Activated CD4-positive, alpha-beta T cell treated with anti-CD3 and anti-CD28 coated beads, Interleukin-10, Interleukin-2, amounts not matched to agents 100 ng/mL and 50 ng/mL, durations not matched to agents 16 hours and 8 hours (primary cell): ENCODE measurements at places on chromosomes 4 and X.

DNA sequence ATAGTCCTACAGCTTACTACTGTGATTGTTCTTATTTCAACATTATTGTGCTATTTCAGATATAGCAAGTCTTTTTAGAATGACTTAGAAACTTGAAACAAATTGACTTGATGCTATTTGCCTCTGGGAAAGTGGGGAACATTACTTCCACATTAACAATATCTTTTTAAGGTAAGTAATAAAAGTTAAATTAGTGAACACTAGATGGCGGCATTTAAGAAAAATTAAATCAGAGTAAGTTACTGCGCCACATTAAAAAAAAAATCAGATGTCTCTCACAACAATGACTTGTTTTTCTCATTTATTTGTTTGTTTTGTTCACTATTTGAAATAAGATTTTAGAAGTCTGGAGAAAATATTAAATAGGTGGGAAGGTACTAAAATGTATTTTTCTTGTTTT, 1026.9 kb upstream of the SLIT2 start:
- peak; percentile 1 for DNase-seq

GRCh38 chrX:29617725-29618124, 597.6 kb upstream of the MAGEB2 start:
- DNase-seq, result no peak

DNA sequence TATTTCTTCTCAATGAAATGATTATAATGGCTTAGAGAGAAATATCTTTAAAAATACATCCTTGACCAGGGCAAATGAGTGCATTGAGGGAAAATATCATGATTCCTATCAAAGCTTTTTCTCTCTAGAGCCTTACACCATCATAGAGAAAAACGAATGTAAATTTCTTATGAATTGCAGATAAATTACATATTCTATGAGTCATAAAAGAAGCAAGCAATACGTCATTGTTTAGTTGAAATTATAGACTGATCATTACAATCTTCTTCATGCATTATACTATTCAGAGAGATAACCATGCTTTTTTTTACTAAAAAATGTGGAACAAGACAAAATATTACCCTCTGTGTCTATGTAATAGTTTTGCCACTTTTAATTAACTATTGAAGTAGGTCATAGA, 100.9 kb upstream of the RXFP1 start:
- DNase-seq, result no peak

- DNase-seq, result no peak
These were observed 144.4 kb downstream of the GLUD2 start for GRCh38 chrX:121191779-121192178.

- DNase-seq, result no peak
These were observed 7.8 kb upstream of the TMPRSS11D start for GRCh38 chr4:67891645-67892044.

DNA sequence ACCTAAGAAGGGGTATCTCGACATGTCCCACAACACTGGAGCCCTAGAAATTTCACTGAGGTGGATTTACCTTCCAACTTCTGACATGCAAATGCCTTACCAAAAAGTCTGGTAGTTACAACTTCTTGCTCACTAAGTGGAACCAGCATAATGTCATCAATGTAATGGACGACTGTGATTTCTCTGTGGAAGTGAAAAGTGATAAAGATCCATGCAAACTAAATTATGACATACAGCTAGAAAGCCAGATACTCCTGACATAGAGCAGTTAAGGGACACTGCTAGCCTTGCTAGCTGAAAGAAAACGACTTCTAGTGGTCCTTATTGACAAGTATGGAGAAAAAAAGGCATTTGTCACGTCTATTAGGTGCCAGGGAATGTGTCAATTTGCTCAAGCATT, 191.1 kb downstream of the MAB21L2 start:
- DNase-seq, result no peak

DNA sequence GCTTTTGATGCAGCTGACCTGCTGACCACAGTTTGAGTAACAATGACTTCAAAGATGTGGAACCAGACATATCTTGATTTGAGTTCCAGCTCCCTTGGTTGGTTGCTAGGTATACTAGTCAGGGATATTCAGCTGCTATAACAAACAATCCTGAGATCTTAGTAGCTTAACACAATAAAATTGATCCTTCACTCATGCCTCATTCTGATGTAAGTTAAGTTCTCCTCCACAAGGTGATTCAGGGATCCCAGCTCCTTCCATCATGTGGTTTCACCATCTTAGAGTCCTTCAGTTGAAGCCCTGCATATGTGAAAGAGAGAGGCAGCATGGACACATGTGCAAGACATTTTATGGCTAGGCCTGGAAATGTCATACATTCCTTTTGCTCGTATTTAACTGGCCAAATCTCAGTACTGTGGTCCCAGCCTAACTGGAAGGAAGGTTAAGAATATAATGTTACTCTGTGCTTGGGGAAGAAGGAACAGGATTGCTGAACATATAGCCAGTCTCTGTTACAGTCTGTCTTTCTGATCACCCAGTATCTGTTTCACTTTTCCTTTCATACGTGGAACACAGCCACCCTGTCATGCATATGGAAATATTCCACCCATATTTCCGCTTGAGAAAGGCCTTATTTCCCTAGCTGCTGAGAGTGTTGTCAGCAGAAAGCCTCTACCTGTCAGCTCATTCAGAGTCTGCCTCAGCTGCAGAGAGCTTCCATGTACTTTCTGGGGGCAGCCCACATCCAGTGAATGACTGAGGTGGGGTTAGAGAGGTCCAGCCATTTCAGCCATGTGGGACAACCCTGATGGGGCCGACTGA, 7.1 kb downstream of the SMIM9 start:
- peak; percentile 28 for DNase-seq

DNA sequence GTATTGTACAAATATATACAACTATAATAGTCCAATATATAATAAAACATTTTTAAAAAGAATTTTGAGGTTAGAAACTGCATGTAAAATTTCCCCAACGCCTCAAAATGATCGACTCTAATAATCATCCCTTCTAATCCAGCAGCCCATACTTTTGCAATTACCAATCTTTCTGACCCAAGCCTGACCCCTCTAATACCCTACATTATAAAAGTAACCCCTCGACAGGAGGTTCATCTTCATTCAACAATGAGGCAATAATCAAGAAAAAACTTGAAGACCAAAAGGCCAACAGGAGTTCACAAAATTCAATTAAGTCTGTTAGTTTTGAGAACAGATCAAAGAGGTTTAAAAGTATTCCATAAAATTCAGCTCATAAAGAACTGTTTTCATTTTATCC, 393.5 kb downstream of the GPM6A start:
- DNase-seq, result no peak

DNA sequence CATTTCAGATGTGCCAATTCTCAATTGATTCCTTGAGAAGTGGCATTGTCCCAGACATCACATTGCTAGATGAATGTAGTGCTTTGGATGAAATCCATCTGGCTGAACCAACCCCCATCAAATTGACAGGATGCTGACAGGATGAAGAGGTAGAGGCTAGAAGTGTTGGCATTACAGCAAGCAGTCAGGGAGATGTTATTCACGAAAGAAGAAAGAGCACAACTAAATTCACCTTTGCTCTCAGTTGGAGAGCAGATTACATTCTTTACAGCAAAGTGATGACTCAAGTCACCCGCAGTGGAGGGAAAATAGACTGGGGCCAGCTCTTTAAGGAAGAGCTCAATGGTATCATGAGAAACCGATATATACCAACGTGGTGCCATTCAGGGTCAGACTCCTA, 259.6 kb downstream of the C4orf33 start:
- DNase-seq, result no peak

GRCh38 chr4:16222957-16223527, 3.2 kb downstream of the TAPT1 start:
- no peak for DNase-seq

GRCh38 chr4:66769441-66769840, 775.9 kb downstream of the CENPC start:
- no peak for DNase-seq

GRCh38 chr4:187618701-187619281, 376.8 kb upstream of the ZFP42 start:
- no peak for DNase-seq

DNA sequence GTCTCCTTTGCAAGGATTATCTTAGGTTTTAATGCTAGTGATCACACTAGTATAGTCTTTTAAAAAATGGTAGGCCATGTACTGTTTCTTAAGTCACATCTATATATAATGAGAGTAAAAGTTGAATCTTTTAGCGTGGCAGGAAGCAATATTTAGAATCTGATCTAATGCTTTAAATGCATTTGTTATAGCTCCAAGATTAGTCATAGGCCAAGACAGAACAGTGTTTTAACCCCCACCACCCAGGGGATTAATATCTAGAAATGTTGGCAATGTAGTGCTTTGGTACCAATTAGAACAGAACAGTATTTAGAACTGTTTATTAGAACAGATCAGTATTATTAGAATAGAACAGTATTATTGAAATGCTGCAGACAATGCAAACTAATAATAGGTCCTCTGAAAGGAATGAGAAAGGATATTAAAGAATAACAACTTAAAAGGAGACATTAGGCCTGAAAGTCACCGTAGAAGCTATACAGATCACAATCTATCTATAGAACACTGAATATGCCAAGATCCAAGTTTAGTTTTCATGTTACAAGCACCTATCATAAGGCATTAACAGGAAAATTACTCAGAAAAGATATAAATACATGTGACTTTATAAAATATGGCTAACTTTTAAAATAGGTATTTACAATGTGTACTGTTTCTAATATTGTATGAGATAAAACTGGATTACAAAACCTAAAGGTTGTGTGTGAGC, 146.2 kb downstream of the NPNT start:
- DNase-seq, result no peak

DNA sequence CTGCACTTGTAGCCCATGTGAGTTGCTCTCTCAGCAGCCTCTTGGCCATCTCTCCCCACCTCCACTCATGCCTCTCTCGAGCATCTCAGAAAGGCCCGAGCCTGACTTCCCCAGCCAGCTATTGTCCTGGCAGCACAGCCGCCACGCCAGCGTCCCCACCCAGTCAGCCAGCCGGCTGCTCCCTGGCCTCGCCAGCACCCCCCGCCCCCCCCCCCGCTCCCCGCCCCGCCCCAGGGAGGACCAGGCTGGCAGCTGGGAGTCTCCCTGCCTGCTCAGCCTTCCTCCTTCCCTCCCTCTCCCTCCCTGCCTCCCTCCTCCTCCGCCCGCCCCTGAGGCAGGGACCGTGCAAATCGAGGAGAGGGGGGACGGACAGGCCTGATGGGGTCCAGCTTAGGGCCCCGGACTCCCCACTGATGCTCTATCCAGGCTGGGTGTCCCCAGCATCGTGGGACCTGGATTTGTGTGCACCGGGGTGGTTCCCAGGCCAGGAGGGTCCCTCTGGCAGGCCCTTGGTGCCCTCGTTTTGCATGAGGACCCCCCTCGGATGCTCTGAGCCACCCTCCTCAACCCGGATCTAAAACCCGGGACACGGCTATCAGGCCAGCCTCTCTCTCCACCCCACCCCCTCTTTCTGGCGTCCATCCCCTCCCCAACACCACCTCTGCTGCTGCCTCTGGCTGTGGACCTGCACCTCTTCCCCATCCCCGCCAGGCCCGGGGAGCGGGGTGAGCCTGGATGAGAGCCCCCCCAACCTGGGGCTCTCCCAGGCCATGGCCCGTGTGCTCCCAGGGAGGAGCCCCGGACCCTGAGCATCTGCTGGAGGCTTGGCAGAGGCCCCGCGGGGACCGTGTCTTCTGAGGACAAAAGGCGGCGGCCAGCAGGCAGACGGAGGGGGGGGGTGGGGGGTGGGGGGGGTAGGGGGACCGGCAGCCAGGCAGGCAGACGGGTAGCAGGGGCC, at the start of gene GPR173:
GPR173 (plus strand) TSS at position 621 of the 958 bp plus-strand sequence. CDS start 27,833 bp downstream, outside the sequence.
- no peak for DNase-seq

DNA sequence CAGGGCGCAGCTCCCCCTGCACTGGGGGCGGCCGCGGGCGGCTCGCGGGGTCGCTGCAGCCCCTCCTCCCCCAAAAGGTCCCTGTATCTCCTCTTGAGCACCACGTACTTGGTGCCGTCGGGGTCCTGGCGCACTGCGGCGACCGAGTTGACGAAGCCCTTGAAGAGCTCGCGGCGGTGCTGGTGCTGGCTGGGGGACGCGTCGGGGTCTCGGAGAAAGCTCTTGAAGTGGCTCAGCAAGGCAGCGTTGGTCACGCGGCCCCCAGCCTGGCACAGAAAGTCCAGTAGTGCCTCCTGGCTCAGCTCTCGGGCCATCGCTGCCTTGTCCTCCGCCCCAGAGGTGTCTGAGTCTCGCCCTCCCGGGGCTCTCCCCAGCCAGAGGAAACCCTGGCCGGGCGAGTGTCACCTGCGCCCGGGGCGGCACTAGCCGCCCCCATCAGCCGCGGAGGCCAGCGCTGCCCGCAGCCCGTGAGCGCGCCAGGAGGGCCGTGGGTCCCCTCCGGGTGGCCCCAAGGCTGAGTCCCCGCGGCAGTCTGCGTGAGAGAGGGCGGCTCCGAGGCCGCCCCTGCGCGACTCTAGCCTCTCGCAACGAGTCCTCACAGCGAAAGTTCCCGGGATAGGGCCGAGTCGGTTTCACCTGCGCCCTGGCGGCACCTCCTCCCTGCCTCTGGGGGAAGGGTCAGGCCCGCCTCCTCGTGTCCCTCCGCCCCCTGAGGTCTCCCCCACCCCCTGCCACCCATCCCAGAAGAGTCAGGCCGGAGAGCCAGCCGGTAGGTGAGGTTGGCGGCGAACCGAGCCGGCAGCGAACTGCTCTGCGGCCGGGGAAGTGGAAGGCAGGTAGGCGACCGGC, at the start of gene SOWAHB:
SOWAHB (minus strand) TSS at position 609 of the 849 bp plus-strand sequence; CDS start at position 314, 295 bp downstream.
- peak; percentile 4 for DNase-seq

GRCh38 chr4:158870626-158871334, 102.0 kb downstream of the FNIP2 start:
- DNase-seq, result no peak

- DNase-seq, result peak; percentile 34
These were observed 2.7 kb downstream of the ELOVL6 start for GRCh38 chr4:110195561-110196205.

GRCh38 chrX:130172127-130172845, 524 bp downstream of the RAB33A start:
- no peak for DNase-seq

DNA sequence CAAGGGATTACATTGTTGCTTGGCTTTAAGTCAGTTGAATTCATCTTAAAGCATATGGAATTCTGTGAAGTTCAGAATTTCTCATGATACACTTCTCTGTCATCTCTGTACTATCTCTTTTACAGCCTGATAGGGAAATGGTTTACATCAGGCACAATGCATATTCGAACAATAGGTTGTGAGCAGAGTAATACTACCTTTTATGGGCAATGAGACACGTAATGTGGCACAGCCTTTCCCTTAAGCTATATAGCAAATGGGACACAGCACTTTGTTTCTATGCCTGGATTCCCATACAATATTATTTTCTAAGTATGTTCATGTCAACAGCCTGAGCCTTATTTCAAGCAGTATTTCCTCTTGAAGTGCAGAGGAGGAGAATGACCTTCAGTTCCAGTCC, 58.4 kb downstream of the SYNPO2 start:
- no peak for DNase-seq

DNA sequence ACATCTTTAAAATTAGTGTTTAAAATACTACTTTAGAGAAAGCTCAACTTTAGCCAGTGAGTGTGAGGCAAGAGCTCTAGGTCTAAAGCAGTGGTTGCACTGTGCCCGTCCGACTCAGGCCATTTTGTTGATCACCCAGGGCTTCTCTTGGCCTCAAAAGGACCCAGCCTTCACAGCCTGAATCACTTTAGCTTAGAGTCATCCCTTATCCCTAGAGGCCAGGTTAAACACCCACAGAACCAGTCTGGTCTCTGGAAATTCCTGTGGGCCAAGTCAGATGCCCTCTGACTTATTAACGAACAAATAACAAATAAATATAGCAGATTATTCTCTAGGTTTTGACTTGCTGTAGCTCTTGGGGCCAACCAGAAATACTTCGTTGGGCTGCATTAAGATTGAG, 102.3 kb downstream of the WWC2 start:
- DNase-seq, result no peak

- DNase-seq, result no peak
These were observed 73.2 kb downstream of the TRAPPC11 start for GRCh38 chr4:183732296-183732695.
